ENCODE measurements at places on chromosomes 13 and 19.

- no peak for DNase-seq
These were observed 14.8 kb downstream of the OPA3 start for GRCh38 chr19:45569619-45570421.

GRCh38 chr19:29485293-29485692, 40.5 kb upstream of the VSTM2B start:
- DNase-seq = no peak

GRCh38 chr13:54347531-54347930, 1318.9 kb downstream of the OLFM4 start:
- no peak for DNase-seq

GRCh38 chr13:27182844-27183497, 11.4 kb upstream of the USP12 start:
- DNase-seq = no peak

DNA sequence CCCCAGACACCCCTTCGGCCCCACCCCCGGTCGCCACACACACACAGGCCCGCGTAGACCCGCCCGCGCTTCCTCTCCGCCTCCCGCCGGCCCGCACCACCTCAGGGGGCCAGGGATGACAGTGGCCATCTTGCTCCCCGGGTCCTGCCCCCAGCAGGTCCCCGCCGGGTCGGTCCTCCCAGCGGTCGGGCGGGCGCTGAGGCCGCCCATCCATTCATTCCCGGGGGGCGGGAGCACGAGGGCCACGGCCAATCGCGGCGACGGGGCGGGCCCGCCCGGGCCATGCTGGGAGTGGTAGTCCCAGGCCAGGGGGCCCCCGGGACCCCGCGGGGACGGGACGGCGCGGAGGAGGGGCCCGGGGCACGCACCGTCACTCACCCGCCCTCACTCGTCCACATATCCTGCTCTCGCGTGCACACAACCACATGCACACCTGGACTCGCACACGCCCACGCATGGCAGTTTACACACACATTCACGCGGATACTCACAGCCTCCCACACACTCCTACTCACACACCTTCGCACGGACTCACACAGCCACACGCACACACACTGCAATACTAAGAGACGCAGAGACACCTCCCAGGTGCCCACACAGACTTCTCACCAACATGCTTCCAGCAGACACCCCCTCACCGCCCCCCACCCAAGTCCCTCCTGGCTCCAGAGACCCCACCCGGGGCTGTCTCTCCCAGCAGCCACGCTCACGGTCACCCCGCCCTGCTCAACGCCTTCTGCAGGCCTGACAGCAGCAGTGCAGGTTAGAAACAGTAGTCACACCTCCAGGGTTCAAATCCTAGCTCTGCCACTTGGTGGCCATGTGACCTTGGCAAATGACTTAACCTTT, at the start of gene DPF1:
DPF1 (minus strand) TSS at position 209 of the 849 bp plus-strand sequence; CDS start at position 129, 80 bp downstream.
- peak; percentile 72 for DNase-seq

GRCh38 chr19:44164327-44164672, 600 bp upstream of the ZNF226 start:
- DNase-seq = no peak

DNA sequence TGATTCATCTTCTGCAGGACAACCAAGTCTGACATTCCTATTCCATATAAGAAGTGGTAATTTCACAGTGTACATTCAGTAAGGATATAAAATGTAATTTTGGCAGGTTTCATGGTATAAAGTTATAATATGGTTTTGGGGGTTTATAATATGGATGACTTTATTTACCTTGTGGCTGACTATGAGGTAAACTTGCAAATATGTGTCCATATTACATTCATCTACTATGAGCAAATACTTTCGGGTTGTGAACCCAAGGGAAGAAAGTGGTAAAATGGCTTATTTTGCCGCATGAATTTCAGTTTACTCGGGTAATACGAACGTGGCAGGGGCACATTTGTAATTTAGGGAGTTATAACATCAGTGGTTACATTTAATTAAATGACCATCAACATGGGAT, 86.7 kb upstream of the TNFSF11 start:
- DNase-seq = no peak

DNA sequence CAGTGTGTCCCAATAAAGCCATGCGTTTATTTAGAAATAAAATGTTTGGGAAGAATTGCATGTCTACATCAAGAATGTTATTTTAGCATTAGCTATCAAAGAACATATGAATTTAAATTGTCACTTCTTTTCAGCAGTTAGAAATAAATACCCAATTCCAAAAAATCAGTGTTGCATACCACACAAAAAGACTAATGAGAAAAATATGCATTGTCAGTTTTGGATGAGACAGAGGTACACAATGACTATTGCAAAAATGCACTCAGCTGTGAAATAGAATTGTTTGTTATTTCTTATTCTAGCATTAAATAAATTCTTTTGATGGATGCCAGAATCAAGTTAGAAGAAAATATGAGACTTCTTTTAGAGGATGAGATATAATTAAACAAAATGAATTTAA, 833.9 kb downstream of the SLITRK1 start:
- no peak for DNase-seq

DNA sequence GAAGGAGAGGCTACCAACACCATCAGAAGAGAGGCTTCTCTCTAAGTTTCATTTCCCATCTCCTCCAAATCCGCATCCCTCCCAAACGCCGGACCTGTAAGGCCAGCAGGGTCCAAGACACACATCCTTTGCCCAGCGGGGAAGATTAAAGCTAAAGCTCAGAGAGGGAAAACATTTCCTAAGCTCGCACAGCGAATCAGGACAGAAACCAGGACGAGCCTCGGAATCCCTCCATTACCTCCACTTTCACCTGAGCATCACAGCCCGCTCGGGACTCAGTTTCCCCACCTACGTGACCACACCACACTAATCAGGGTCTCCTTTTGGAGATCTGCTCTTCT, 711 bp upstream of the FOSB start:
- no peak for DNase-seq

DNA sequence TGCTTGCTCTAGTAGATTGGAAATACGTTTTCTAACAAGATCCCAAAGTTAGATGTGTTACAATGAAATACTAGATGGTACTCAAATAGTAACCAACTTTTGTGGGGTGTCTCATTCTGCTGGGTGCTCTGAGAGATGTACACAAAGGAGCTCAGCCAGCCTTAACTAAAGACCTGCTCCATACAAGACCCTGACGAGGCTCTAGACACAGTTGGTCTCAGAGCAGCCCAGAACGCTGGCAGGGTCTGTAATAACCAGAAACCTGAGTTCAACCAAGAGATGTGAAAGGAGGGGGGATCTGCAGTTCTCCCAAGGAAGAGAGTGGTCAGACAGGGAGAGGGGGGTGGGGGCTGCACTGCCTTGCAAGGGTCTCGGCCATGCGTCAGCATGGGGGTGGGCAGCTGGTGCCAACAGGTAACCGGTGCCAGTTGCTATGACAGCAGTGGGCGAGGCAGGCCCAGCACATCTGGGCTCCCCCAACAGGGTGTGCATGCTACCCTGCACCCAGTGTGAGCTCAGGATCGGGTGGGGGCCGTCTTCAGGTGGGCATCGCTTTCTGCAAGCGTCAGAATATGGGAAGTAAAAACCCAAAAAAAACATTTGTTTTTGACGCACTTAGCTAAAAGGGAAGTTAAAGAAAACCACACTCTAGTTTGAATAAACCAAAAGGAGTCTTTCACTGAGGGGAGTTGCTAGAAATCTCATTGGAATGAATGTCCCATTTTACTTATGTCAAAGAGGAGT, 68.0 kb upstream of the GPR183 start:
- DNase-seq = no peak

DNA sequence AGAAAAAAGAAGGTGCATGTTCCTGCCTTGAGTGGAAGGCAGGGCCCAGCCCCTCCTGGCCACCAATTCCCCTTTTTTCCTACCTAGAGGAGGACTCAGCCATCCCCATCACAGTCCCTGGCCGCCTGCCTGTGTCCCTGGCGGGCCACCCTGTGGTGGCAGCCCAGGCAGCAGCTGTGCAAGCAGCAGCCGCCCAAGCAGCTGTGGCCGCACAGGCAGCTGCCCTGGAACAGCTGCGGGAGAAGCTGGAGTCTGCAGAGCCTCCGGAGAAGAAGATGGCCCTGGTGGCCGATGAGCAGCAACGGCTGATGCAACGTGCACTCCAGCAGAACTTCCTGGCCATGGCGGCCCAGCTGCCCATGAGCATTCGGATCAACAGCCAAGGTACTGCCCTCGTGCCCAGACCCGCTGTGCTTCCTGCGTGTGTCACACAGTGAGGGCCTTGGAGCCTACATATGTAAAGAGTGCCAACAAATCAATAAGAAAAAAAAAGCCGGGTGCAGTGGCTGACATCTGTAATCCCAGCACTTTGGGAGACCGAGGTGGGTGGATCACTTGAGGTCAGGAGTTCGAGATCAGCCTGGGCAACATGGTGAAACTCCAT, 17.6 kb upstream of the WDR18 start:
- no peak for DNase-seq

- DNase-seq = no peak
These were observed 3.8 kb downstream of the SLAIN1 start for GRCh38 chr13:77701305-77701704.

DNA sequence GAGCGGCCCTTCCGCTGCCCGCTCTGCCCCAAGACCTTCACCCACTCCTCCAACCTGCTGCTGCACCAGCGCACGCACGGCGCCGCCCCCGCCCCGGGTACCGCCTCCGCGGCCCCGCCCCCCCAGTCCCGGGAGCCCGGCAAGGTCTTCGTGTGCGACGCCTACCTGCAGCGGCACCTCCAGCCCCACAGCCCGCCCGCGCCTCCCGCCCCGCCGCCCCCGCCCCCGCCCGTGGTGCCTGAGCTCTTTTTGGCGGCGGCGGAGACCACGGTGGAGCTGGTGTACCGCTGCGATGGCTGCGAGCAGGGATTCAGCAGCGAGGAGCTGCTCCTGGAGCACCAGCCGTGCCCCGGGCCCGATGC, 3.2 kb upstream of the NAT14 start:
- no peak for DNase-seq

DNA sequence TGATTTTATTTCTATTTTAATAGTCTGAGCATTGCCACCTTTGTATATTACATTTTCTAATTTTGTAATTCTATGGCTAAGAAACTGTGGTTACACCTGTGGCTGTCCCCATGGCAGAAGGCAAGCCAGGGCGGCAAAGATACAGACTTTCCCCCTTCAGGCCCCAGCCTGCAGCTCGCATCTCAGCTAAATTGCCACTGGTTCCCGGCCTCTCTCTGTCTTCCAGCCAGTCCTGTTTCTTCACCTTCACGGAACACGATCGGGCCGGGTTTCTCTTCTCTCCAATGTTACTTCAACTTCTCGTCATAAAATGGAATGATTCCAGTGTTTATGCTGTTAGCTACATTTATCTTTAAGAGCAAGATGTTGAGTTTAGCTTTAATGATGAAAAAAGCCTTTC, 124.5 kb upstream of the ZNF507 start:
- DNase-seq = no peak

- DNase-seq = no peak
These were observed 13.7 kb upstream of the TLE2 start for GRCh38 chr19:3042621-3043267.

- DNase-seq = no peak
These were observed 718.5 kb downstream of the EFNB2 start for GRCh38 chr13:105816994-105817393.

GRCh38 chr19:33274663-33275558, 27.4 kb downstream of the CEBPA start:
- DNase-seq = no peak

DNA sequence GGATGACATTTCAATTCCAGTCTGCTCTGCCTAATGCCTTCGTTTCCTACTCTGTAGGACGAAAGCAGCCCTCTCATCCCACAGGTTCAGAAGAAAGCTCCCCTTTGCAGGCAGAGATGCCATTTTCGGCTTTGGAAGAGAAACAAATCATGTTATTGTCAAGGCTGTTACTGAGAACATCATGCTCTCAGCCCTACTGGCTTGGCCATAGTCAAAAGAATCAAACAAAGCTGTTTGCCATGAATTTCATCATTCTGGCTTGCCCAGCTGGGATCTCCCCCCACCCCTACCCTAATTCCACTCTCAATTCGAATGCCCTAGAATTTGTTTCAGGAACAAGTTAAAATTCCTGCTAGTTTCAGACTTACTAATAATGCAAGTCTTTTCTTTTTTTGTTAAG, 162.3 kb upstream of the SERP2 start:
- no peak for DNase-seq

DNA sequence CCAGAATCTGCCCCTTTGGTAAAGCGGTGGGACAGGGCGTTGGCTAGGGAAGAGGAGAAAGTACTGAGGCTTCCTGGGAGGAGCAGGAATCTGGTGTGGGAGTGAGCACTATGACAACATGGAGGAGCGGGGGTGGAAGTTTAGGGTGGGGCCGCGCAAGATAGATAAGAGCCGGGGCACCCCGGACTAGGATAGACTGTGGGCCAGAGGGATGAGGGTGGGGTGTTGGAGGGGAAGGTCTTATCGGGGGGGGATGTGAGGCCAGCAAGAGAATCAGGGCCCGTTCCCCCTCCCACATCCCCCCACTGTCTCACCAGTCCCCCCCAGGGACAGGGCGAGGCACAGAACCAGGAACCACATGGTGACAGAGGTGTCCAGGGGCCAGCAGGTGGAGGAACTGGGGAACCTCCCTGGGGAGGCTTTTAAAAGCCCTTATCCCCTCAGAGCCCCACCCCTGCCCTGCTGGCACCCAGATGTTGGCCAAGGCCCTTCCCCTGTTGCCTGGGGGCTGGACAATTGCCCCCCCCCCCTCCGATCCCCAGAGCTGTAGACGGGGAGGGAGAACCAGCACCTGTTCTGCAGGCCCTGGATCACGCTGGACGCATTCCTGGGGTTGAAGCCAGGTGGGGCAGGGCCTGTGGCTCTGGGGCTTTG, at the start of gene KLK1:
KLK1 (minus strand) TSS at position 399 of the 654 bp plus-strand sequence; CDS start at position 360, 39 bp downstream.
- no peak for DNase-seq

- DNase-seq = no peak
These were observed 38.9 kb upstream of the KATNAL1 start for GRCh38 chr13:30346153-30346788.

DNA sequence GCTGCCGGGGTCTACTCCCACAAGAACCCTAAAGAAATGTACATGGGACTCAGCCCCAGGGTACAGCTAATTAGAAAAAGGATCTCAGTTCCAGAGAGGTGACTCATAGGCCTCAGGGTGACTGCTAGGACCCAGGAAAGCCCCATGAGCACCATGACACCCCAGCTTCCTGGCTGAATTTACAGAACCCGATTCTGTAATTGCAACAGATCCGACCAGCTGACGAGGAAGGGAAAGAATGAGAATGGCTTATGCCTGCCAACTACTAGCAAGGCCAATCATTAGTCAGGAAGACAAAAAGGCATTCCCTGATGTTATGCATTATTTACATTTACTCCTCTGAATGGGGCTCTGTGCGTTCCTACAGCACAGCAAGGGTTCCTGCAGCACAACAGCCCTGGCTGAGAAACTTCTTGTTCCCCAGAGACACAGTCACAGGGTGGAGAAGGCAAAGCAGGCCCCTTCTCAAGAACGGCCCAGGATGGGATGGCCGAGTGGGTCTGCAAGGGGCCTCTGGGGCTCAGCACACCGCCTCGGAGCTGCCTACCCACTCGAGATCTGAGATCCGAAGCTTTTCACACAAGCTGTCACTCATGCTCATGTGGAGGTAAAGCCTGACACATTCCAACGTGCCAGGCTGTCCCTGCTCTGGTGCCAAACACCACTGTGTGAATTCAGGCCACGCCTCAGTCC, 27.2 kb downstream of the PBX4 start:
- DNase-seq = no peak

- no peak for DNase-seq
These were observed 5.1 kb upstream of the RETN start for GRCh38 chr19:7663706-7664105.

- no peak for DNase-seq
These were observed 24.1 kb downstream of the NFIX start for GRCh38 chr19:13019332-13019731.

Measured in NCI-H187 (cell line).